ENCODE measurements at places on chromosomes 4 and X. TPM values are rescaled to one million over a fixed set of nuclear protein-coding genes. Genes with fewer than 3 reads are reported as not detected.

Gene MAGED4
- total RNA-seq = 1.3 TPM

DNA sequence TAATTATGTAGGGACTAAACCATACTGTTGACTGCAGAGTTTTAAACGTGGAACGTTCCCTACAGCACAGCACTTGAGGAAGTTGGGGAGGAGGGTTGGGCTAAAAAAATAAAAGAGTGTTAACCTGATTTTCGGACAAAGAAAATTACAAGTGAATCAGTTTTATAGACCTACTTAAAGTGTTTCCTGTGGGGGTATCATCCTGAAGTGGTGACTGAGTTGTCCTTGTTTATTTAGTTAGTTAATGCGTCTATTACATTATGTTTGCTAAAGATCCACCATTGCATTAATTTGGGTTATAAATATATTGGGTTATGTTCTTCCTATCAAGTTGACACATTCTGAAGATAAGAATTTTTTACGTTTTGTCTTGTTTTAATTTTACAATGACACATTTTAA is 14.7 kb downstream of the UNC5C start:
- DNase-seq = no peak

Gene TRIM61
- 3.4 TPM for total RNA-seq

Gene SPANXD
- total RNA-seq = not detected

DNA sequence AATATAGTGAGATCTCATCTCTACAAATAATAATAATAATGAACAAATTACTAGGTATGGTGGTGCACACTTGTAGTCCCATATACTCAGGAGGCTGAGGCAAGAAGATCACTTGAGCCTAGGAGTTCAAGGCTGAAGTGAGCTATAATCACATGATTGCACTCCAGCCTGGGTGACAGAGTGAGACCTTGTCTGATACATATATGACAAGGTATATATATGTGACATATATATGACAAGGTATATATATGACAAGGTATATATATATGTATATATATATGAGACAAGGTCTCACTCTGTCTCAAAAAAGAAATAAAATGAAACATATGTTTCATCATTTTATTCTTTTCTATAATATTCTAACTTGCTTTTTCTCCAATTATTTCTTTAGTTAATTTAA is 278.1 kb upstream of the TET2 start:
- DNase-seq = no peak

Data from activated naive CD8-positive, alpha-beta T cell treated with anti-CD3 and anti-CD28 coated beads for 36 hours (primary cell).